ENCODE measurements at places on chromosomes 1 and 21.

- DNase-seq, result no peak
Observed at GRCh38 chr1:159008744-159009188, 941 bp upstream of the IFI16 start.

- DNase-seq, result no peak
Observed at GRCh38 chr21:39120876-39121599, 62.2 kb downstream of the PSMG1 start.

- DNase-seq, result no peak
Observed at GRCh38 chr1:28278763-28279162, 19.4 kb downstream of the SESN2 start.

GRCh38 chr1:35324486-35324885, 56.0 kb downstream of the ZMYM4 start:
- no peak for DNase-seq

GRCh38 chr1:10735563-10736305, 60.7 kb downstream of the CASZ1 start:
- DNase-seq, result no peak

DNA sequence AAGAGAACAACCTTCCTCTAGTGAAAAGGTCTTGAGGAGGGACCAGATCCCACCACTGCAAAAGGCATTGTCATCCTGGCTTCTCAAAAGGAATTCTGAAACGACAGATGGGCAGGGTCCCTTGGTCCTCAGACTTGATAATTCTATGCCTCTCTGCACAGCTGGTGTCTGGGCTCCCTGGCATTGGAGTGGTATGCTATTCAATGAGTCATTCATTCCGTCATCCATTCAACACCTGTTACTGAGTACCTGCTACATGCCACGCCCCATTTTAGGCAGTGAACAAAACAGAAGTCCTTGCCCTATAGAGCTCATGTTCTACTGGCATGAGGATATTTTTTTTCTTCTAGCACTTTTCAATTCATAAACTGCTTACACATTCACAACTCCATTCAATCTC, 45.8 kb upstream of the HMGB4 start:
- DNase-seq, result no peak

Measured in RWPE2 (cell line).